ENCODE measurements at places on chromosomes 3 and 15. TPM values are rescaled to one million over a fixed set of nuclear protein-coding genes. Genes with fewer than 3 reads are reported as not detected.

The MYO5C gene
- 0.95 TPM for polyA plus RNA-seq

The MINAR1 gene
- polyA plus RNA-seq, result 0.06 TPM

The GOLGA8F gene
- not detected for polyA plus RNA-seq

The ADAMTS17 gene
- 0.58 TPM for polyA plus RNA-seq

DNA sequence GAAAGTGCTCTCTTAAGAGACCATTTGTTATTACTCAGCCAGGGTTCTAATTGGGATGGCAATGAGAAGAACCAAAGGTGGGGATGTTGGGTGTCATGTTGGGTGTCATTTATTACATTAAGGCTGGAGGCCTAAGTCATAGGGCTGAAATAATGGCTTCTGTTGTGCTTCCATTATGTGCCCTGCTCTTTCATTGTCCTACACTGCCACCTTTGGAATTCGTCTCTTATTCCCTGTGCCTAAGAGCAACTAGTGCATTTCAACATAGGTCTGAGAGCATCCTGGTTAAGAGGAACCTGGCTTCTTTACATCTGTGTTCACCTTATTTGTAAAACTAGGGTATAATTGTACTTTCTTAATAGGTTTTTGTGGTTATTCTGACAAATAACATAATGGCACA is 32.2 kb downstream of the RIOX2 start:
- no peak overlapping the region for H3K27ac ChIP-seq
- H3K4me3 ChIP-seq, result no peak overlapping the region
- no peaks in the 10 kb centered on the region for H3K4me1 ChIP-seq
- DNase-seq, result no peak
- H3K27me3 ChIP-seq, result no peaks in the 10 kb centered on the region

- no peak overlapping the region for H3K27ac ChIP-seq
- H3K36me3 ChIP-seq, result no peaks in the 10 kb centered on the region
- DNase-seq, result no peak
Measured at GRCh38 chr3:98812851-98813374, 49.8 kb downstream of the ST3GAL6 start.

DNA sequence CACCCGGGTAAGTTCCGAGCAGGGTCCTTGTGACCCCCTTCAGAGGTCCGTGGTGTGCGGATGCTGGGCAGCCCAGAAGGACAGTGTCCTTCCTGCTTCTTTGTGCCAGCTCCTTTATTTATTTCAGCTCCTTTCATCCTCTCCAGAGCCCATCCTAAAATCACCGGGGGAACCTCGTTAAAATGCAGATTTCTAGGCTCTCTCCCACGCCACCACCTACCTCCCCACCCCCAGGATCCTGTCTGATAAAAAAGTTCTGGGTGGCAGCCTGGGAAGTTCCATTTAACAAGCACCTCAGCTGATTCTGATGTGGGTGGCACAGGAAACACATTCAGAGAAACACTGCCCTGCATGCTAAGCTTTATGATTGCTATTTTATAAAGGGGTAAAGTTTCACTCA is 12.5 kb upstream of the IGF1R start:
- H3K27me3 ChIP-seq, result peaks cover 35% of the 10 kb centered on the region
- H3K27ac ChIP-seq, result no peak overlapping the region
- H3K36me3 ChIP-seq, result no peaks in the 10 kb centered on the region
- DNase-seq, result no peak
- H3K4me3 ChIP-seq, result no peak overlapping the region
- H3K4me1 ChIP-seq, result no peaks in the 10 kb centered on the region

DNA sequence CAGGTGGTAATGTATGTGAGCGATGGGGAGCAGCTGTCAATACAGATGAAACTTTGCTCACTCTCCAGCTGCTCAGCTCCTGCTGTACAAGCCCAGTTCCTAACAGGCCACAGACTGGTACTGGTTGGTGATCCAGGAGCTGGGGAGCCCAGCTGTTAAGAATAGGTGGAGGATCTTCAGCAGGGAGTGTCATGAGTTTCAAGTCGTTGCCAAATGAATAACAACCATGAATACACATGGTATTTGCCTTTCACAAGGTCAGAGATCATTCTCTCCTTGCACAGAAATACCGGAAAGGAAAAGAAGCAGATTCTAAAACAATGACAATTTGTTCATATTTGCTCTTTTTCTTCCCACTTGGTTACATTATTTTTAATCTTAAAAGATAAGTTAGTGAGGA is 5.1 kb downstream of the PLSCR1 start:
- no peak for DNase-seq
- H3K4me1 ChIP-seq, result peaks cover 79% of the 10 kb centered on the region
- H3K36me3 ChIP-seq, result no peaks in the 10 kb centered on the region
- H3K27ac ChIP-seq, result no peak overlapping the region
- no peaks in the 10 kb centered on the region for H3K27me3 ChIP-seq

GRCh38 chr15:42151736-42152135 is 4.7 kb downstream of the PLA2G4F start:
- H3K27me3 ChIP-seq, result no peaks in the 10 kb centered on the region
- H3K4me1 ChIP-seq, result peaks cover 8% of the 10 kb centered on the region
- H3K27ac ChIP-seq, result peak overlapping the region; percentile 17
- DNase-seq, result no peak

GRCh38 chr3:8421267-8421666 is 80.4 kb upstream of the LMCD1 start:
- DNase-seq, result no peak
- no peaks in the 10 kb centered on the region for H3K36me3 ChIP-seq
- no peak overlapping the region for H3K4me3 ChIP-seq
- H3K4me1 ChIP-seq, result peaks cover 4% of the 10 kb centered on the region

DNA sequence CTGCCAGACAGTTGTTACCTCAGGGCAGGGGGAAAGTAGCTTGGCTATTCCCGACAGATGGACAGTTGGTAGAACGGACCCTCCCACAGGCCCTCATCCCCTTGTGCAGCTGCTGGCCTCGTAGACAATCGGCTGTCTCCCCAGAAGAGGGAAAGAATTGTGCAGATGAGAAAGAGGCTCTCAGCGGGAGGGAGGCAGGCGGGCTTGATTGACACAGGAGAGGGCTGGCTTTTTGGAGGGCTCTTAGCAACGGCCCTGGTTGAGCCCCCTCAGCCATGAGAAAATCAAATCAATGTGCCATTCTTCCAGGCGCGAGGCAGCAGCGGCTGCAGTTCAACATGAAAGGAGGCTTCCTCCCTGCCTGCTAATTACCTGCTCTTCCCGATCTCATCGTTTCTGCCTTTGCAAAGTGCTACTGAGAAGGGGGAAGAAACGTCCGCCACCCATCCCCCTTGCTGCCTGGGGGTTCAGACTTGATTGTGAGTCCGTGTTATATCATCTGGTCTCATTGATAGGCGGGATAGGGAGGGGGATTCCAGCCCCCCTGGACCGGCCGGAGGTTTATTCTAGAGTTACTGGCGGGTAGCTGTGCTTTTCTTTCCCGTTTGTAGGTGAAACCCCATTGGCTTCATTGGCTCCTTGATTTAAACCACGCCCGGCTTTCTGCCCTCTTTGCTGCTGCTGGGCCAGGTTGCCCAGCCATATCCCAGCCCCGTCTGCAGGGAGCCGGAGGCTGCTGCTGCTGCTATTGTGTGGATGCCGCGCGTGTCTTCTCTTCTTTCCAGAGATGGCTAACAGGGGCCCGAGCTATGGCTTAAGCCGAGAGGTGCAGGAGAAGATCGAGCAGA is at the start of gene TAGLN3:
Gene TAGLN3 (plus strand): TSS at position 287 of the 848 bp plus-strand sequence. CDS start 501 bp downstream, at position 788.
- DNase-seq, result no peak
- peaks cover 13% of the 10 kb centered on the region for H3K4me1 ChIP-seq
- no peaks in the 10 kb centered on the region for H3K27me3 ChIP-seq
- H3K4me3 ChIP-seq, result peak within 1 kb of the TSS; percentile 48

Measured in heart left ventricle (tissue), 16 donors.